ENCODE measurements at places on chromosomes 7 and 10.

GRCh38 chr7:46658281-46658680, 737.2 kb upstream of the IGFBP3 start:
- no peak for DNase-seq

- no peak for DNase-seq
Measured at GRCh38 chr10:5905854-5906507, 15.9 kb downstream of the FBH1 start.

DNA sequence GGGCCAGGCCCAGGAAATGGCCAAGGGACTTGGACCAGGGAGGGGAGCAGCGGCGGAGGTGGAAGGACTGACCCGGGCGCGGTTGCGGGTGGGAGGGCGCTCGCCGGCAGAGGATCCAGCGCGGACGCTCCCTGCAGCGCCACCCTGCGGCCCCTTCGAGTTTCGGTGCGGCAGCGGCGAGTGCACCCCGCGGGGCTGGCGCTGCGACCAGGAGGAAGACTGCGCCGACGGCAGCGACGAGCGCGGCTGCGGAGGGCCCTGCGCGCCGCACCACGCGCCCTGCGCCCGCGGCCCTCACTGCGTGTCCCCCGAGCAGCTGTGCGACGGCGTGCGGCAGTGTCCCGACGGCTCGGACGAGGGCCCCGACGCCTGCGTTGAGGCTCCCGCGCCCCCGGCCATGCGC, 16.8 kb upstream of the ZNF467 start:
- peak; percentile 78 for DNase-seq

GRCh38 chr10:78852466-78853240, 216.1 kb upstream of the ZMIZ1 start:
- peak; percentile 34 for DNase-seq

GRCh38 chr10:70223728-70224127, 9.5 kb downstream of the PPA1 start:
- DNase-seq: no peak

DNA sequence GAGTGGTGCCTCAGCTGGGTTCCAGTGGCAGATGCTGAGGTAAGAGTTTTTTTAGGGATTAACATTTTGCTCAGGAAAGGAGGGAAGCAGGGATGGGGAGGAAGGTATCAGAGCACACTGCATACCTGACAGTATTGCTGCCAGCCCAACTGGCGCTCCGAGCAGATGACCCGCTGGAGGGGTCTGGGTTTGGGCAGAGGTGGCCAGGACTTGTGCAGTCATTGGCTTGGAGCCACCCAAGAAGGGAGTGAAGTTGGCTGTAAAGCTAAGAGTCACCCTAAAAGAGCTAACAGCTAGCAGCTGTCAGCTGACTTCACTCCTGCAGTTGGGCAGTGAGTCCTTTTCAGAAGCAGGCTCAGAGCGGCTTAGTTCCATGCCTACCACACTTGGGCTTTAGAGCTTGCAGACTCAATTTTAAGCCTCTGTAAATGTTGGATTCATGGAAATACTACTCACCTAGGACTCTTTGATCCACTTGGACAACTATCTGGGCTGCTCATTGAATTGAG, 5.8 kb upstream of the ARHGAP22 start:
- DNase-seq: no peak

GRCh38 chr7:103715376-103716120, 269.5 kb upstream of the SLC26A5 start:
- DNase-seq: no peak

- peak; percentile 2 for DNase-seq
Measured at GRCh38 chr7:2959828-2960599, 83.7 kb downstream of the CARD11 start.

DNA sequence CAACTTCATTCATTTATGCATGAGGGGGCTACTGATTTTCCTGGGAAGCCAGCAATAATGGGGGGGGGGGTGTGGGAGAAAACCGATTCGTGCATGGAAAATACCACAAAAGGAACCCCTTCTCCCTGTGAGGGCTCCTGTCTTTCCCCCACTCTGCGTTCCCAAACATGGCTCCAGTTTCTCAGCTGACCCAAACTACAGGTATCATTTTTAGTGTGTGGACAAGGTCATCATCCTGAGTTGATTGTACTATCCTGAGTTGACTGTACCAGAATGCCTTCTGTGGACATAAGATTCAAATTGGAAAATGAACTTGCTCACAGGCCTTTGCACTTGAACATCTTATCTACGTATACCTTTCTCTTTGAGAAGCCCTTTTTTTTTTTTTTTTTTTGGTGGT, 49.9 kb downstream of the ZRANB1 start:
- DNase-seq: no peak

GRCh38 chr10:92719991-92720830, 30.5 kb downstream of the HHEX start:
- DNase-seq: no peak

Measured in activated CD4-positive, alpha-beta T cell treated with anti-CD3 and anti-CD28 coated beads for 36 hours (primary cell).